ENCODE measurements at places on chromosomes 6 and 20.

GRCh38 chr6:23587582-23587981, 538.4 kb upstream of the NRSN1 start:
- no peak for DNase-seq

DNA sequence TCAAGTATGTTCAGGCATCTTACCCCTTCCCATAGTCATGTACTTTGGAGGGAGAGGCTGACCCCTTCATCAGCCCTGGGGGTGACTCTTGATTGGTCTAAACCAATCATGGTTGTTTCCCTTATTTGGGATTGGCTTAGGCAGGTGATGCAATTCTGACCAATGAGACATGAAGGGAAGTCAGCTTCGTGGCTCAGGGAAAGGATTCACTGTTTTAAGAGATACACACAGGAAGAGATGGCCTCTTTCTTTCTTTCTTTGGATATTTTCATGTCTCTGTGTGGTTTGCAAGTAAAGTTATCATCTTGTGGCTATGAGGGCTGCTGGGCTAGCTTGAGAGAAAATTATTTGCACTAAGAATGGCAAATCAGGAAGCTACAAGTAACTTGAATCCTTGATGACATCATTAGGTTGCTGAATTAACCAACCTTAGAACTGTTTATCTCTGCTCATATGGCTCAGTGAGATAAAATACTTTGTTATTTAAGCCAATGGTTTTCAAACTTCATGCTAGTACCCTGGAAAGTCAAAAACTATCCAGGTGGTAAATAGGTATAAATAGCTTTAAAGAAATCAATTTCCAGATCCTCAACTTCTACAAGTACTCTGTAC, 144.2 kb upstream of the CENPW start:
- DNase-seq, result no peak

DNA sequence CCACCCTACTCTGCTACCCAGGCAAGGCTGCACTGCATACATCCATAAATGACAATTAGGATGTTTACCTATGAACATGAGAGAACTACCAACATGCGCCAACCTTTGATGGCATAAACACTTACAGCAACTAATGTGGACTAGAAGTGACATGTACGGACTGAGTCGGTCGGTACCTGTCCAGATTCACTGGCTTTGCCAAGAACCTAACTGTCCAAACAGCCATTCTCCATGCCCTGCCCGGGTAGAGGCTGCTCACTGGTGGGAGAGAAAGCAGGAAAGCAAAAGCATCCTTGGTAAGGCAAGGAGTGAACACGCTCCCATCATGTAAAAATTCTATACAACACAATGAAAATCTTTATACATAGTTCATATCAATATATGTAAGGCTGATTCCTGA, 30.0 kb downstream of the SYNDIG1 start:
- no peak for DNase-seq

- DNase-seq, result no peak
Measured at GRCh38 chr6:73791336-73791735, 95.3 kb downstream of the CD109 start.

DNA sequence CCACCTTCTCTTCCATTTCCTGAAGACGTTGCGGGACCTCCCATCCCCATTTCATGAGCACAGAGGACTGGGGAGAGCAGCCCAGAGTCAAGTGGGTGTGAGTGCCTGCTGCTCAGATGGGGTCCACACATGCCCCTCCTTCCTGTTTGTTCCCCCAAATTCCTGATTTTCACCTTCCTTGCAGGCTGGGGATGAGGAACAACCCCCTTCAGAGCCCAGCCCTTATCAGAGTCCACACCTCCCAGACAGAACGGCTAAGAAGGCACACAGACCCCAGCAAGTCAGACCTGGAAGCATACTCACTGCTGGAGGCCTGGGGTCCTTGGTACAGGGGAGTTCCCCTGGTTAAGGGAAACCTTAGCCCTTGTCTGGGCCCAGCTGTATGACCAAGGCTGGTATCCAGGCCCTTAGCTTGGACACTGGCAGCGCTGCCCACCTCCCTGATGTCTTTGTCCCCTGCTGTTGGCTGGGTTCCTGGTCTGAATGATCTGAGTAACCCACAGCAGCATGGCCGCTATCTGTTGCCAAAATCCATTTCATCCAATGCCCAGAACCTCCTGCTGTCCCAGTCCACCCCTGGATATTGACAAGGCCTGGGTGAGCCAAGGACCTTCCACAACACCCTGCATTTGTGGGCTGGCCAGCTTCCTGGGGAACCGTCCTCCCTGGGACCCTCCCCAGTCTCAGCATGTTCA, 230.9 kb downstream of the SYNDIG1 start:
- DNase-seq, result no peak

GRCh38 chr6:113620386-113620785, 236.8 kb upstream of the MARCKS start:
- DNase-seq, result peak; percentile 82

GRCh38 chr6:119158057-119158848, 79.8 kb upstream of the FAM184A start:
- peak; percentile 97 for DNase-seq

All from AML-193 (cell line).